Thoracic aorta (tissue), 2 donors: ENCODE measurements at places on chromosomes 16 and 17.

- DNase-seq, result no peak
These were observed 266.7 kb downstream of the ENGASE start for GRCh38 chr17:79341222-79341780.

DNA sequence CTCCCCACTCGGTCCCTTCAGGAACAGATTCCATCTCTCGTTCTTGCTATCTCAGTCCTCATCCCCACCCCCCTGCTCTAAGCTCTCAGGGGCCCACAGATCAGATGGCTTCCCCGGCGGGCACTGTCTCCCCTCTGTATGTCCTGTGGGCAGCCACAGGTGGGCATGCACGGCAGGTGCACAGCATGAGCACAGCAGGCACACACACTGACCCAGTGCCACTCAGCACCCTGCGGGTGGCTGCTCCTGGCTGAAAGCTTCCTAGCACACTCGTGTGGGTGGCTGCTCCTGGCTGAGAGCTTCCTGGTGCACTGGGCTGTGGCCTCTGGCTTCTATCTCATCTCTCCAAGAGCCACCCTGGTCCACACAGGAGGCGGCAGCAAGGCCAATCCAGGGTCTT is 44.5 kb upstream of the SMIM36 start:
- DNase-seq, result no peak

DNA sequence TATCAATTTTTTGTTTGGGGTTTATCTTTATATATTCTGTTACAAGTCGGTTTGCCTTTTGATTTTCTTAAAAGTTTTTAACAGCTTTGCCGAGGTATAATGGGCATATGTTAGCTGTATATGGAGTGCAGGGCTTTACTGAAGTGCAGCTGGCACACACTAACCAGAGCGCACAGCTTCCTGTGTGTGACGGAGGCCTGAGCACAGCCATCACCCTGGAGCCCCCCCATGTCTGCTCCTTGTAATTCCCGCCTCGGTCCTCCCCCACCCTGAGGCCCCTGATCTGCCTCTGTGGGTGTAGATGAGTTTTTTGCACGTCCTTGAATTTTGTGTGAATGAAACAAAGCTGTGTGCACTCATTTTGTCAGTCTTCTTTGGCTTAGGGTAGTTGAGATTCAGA is 60.1 kb upstream of the ZNF750 start:
- no peak for DNase-seq

DNA sequence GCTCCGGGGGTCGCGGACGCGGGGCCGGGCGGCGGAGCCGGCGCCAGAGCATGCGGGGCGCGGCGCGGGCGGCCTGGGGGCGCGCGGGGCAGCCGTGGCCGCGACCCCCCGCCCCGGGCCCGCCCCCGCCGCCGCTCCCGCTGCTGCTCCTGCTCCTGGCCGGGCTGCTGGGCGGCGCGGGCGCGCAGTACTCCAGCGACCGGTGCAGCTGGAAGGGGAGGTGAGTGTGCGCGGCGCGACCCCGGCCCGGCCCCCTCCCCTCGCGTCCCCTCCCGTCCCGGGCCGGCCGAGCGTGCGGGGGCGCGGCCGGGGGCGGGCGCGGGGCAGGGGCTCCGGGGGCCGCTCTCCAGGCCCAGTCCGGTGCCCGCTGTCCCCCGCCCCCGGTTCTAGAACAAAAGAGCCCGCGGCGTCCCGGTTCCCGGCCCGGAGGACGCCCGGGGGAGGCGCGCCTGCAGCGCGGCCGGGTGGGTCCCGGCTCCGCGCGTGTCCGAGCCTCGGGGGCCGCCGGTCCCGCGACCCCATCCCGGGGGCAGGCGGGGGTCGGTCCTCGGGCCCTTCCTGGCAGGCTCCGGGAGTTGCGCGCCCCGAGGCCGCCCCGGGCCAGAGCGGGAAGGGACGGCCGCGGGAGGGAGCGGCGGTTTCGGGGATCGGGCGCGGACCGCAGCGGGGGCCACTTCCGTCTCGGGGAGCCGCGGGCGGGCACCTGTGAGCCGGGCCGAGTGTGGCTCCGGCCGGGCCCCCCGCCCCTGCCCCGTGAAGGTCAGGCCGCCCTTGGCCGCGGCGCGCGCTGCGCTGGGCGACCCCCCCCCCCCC is 563 bp downstream of the METRNL start:
- no peak for DNase-seq

GRCh38 chr16:84027625-84028024 is 15.0 kb downstream of the SLC38A8 start:
- no peak for DNase-seq
